Activated naive CD4-positive, alpha-beta T cell treated with anti-CD3 and anti-CD28 coated beads, Interleukin-2, amount 50 U/mL, for 16 hours (primary cell): ENCODE measurements at places on chromosomes 6 and 20.

DNA sequence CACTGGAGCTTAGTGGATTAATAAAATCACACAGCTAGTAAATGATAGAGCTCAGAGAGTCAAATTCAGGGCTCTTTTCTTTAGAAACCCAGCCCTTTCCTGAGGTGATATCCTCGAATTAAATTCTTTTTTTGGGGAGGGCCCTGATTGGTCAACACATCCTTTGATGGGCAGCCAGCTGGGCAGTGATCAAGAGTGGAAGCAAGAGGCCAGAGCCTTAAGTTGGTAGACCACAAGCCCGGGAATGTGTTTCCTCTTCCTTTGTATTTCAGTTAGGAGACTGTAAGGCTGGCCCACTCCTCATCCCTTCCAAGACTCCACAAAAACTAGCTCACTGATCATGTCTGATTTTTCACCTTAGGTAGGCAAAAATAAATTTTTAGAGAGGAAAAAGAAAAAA is 640.5 kb downstream of the DHX35 start:
- no peak for DNase-seq

- no peak for DNase-seq
Observed at GRCh38 chr20:1953621-1954020, 40.2 kb downstream of the PDYN start.

DNA sequence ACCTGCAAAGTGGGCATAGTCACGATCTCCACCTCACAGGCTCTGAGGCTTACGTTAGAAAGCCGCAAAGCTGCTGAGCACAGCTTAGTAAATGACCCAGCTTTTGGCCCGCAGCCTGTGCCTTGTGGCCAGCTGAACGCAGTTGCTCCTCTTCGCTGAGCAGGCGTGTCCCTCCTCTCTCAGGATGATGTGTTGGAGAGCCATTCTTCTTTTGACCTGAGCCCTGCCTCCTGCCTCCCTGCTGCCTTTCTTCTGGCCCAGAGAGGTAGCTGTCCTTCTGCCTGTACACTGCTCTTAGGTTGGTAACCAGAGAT is 47.6 kb upstream of the MYL9 start:
- no peak for DNase-seq

GRCh38 chr6:132937466-132937906 is 123.1 kb downstream of the RPS12 start:
- no peak for DNase-seq

- DNase-seq: no peak
Observed at GRCh38 chr6:52834481-52834880, 6.1 kb downstream of the GSTA5 start.

DNA sequence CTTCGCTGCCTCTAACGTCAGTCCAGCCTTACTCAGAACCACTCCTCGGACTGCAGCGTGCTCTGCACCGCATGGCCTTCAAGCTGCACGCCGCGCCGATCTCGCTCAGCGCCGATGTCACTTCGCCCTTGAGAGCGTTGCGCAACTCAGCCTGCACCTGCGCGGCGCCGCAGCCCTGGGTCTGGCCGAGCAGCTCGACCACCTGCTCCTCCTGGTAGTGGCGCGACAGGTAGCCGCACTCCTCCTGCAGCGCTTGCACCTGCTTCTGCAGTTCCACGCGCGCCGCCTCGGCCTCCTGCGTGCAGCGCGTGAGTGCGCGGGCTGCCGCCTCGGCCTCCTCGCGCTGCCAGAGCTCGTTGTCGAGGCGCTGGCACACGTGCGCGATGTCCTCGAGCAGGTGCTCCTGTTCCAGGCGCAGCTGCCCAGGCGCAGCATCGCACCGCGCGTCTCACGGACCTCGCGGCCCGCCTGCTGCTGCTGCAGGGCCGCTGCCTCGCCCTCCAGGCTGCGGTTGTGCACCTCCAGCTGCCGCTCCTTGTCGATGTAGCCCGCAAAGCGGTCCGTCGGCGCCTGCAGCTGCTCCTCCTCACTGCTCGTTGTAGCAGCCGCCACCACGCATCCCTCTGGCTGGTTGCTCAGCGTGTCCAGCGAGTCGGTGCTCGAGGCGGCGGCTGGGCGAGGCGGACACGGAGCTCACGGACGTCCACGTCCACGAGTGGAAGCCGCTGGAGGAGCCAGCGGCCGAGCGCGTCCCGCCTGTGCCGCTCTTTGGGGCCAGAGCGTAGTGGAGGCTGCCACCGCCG is 380.6 kb upstream of the CHD6 start:
- no peak for DNase-seq

DNA sequence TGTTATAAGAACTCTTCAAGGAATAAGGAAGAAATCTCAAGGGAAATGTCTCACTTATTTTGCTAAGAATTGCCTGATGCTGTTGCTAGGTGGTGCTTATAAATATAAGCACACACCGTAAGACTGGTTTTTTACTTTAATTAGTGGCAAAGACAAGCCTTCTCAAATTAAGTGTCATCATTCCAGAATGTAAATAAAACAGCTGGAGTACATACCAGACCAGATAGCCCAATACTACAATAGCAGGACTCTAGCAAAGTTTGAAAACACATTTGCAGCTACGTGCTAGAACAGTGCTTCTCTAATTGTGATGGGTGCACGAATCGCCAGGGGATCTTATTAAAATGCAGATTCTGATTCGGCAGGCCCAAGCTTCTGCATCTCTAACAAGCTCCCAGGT is 6.8 kb downstream of the CNKSR3 start:
- DNase-seq: no peak

DNA sequence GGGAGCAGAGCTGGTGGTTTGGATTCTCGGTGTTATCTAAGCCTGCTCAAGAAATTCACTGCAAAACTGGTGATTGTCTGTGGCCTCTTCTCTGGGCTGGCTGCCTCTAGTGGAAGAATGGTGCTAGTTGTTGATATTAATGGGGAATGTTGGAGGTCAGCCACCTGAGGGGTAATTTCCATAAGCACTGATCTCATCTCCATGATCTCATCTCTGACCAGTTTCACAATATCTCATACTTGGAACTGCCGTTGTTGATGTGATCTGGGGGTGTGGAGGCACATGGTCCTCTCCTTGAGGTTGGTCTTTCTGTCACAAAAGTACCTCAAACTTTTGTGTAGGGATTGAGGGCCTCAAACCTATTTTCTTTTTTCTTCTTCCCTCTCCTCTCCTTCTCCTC is 102.6 kb downstream of the CD109 start:
- DNase-seq: no peak
